ENCODE measurements at places on chromosomes 7 and 10.

DNA sequence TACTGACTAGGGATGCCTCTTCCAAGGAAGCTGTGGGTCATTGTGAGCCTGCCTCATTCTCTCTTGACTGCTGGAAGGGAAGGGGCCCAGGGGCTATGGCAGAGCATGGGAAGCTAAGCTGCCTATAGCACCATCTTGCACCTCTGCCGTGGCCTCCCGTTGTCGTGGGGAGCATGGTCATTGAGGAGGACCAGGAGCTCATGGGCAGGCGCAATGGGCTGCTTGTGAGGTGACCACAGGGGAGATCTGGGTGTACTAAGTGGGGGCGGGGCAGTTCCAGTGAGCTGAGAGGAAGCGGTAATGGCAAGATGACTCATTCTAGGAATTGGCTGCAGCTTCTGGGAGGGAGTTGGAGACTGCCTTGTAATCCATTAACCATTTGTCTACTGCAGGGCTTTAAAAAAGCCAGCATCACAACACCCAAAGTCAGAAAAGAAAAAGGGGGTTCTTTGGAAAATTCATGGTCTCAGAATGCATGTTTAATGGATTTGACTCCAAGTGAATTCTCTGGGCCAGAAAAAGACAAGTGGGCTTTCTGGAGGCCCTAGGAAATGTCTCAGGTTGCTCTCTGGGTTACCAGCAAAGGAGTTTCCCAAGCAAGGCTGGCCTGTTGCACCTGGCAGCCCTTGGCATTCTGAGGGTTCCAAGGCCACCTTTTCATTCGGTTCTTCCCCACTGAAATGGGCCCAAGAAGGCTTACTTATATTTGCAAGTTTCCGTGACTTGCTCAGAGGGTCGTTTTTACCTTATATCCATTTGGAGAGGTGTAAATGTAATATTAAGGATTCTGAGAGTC, 3.6 kb downstream of the DUSP5 start:
- peak; percentile 71 for DNase-seq

GRCh38 chr10:121796342-121796741, 131.5 kb downstream of the ATE1 start:
- no peak for DNase-seq

DNA sequence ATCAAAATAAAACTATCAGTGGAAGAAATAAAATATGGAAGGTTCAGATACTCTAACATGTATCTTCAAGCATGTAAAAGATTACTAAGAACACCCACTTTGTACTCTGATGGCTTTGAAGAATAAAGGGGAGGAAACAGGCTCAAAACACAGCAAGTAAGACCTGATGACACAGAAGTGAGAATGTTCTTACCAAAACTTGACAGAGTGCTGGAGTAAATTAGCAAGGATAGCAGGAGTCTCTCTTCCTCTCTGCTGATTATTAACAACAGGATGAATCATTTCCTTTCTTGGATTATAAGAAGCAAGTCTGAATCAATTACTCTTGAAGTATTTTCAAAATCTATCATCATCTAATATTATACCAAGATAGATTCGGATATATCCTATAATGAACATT, 47.5 kb downstream of the GLI3 start:
- no peak for DNase-seq

DNA sequence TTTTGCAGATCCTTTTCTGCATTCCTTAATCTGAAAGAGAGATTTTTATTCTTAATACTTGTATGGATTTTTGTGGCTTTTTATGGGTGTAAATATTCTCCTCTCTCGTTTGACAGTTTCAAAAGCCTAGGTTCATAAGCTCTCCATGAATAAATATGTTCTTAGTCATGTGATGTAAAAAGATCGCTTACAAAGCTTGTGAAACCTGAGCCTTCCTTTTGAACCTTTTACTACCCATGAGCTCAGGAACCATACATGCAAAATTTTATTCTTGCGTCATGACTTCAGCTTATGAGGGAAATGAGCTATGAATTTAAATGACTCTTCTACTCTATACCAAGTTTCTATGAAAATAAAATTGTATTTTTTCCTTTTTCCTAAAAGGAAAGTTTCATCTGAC, 98.7 kb downstream of the POLL start:
- no peak for DNase-seq

- DNase-seq: no peak
Observed at GRCh38 chr7:3214090-3214413, 87.0 kb upstream of the SDK1 start.
